ENCODE measurements at places on chromosomes 3 and 15.
A peak's percentile ranks its signal among the peaks of the same experiment; 100 is the strongest.

GRCh38 chr15:31228980-31229826, 97.4 kb upstream of the KLF13 start:
- no peak for DNase-seq

DNA sequence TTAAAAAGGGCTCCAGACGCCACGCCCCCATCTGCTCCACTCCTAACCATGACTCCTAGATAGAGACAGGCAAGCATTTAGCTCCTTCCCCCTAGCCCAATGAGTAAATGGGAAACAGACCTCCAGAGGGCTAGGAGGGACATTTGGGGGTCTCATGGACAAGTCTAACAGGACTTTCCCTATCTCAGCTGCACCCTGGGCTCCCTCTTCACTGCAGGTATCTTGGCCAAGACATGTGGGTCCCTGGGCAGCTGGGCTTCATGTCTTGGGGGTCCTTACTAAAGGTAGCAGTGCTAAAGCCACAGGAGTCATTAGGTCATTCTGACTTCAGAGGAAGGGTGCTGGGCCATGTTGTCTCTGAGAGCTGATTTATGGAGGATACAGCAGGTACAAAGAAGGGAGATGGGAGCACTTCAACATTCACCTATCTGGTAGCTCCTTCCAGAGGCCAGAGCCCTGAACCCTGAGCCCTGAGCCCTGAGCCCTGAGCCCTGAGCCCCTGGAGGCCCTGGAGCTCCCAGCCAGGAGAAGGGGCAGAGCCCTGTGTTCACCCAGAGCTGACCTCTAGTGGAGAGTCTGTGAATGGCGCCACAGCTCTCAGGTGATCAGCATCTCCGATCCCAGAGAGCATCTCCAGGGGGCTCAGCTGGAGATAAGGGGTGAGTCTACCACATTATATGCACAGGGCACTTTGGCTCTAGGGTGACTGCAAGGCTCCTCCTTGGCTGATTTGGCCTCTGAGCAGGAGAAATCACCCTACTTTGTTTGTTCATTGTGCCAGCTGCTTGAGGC, 40.1 kb upstream of the EPHB1 start:
- no peak for DNase-seq

DNA sequence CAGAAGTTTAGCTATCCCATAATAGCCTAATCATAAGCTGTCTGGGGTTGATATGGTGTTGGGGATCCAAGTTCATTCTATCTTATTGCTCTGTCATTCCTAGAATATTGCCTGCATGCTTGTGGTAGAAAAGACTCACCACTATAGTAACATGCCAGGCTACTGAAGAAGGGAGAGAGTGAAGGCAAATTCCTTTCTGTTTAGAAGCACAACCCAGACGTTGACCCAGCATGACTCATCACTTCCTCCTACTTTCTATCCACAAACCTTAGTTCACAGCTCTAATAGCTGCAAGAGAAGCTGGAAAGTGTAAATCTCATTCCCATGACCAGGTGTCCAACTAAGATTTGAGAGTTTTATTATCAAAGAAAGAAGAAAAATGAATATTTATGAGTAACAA, 57.8 kb upstream of the NMD3 start:
- DNase-seq: no peak

DNA sequence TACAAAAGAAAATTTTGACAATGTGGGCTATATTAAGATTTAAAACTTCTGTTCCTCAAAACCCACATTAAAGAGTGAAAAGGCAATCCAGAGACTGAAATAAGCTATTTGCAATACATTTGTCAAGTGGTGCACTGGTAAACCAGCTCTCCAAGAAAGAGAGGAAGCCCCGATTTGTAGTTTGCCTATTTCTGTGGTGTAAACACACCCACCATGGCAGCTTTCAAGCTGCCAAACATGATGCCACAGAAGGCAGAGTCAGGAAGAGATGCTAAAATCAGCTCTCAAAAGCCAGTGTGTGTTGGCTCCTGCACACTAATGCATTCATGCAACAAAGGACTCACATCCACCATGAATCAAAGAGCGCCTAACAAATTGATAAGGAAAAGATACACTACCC, 17.5 kb downstream of the RFTN1 start:
- no peak for DNase-seq

GRCh38 chr3:185549122-185549521, 3.3 kb downstream of the LIPH start:
- no peak for DNase-seq

DNA sequence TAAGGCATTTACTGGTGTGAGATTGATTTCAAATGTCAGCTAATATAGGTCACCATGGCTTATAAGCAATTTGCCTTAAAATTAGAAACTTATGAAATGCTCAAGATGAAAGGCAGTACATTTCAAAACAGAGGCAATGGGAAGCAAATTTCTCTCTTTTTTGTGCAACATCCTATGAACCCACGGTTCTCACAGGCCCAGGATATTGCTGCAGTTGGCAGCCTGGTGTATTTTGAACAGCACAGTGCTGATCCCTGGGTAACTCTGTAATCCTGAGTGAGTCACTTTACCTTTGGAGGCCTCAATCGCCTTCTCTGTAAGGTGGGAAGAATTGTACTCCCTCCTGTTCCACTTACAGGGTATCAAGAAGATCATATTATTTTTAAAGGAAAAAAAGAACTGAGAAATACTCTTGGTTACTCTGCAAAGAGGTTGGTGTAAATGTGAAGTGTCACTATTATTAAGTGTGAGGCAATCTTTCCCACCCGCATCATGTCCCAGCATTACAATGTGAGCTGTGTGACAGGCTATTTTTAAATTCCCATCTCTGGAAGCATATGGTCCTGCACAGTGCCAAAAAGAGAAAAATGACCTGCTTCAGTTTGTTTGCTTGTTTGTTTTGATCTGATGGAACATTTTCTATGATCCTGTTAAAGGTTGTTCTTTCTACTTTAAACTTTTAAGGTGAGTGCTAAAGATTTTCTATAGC, 190.1 kb upstream of the LPP start:
- no peak for DNase-seq

DNA sequence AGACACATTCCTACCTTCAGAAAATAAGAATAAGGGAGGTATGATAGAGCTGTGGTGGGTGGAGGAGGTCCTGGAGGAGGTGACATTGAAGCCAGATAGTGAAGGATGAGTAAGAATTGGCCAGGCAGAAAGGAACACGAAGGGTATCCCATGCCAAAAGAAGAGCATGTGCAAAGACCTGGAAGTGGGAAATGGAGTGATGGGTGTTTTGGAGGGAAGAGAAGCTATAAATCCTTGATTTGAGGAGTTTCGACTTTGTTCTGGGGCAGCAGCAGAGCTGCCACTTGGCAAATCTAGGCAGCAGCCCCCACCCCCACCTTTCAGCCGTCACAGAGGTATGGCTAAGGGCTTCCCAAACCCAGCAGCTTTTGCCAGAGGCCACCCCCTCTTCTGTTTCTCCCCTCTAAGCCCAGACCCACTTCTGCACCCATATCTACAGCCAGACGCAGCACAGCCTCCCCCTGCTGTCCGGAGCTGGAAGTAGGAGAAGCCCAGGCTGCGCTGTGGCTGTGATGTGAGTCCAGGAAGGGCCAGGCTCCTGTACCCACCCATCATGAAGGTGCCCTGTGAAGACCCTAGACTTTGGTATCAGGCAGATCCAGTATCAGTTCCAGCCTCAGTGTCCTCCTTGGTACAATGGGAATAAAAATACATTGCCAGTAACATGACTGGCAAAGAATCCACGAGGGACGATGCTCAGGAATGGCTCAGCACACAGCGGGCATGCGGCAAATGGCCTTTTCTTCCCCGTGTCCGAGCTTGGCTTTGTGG, 188.7 kb upstream of the LINGO1 start:
- no peak for DNase-seq

- peak; percentile 80 for DNase-seq
These were observed 64.6 kb downstream of the CRTC3 start for GRCh38 chr15:90594301-90594738.

DNA sequence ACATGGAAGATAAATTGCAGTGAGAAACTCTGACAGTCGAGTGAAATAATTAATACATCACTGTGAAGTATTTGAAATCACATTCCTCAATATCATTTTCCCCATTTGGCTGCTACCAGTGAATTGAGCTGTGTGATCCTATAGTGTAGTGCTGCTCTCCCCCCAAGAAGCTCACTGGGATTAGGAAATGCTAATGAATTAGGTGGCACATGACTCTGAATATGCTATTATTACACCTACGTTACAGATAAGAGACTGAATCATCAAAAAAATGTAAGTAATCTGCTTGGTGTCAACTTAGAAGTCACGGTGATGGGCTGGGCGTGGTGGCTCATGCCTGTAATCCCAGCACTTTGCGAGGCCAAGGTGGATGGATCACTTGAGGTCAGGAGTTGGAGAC, 34.7 kb upstream of the SYNM start:
- DNase-seq: no peak

GRCh38 chr3:65879372-65879771, 159.3 kb downstream of the MAGI1 start:
- no peak for DNase-seq

GRCh38 chr3:19342389-19342788, 194.1 kb downstream of the KCNH8 start:
- DNase-seq: no peak

- DNase-seq: no peak
These were observed 23.8 kb downstream of the METTL6 start for GRCh38 chr3:15403495-15403894.

DNA sequence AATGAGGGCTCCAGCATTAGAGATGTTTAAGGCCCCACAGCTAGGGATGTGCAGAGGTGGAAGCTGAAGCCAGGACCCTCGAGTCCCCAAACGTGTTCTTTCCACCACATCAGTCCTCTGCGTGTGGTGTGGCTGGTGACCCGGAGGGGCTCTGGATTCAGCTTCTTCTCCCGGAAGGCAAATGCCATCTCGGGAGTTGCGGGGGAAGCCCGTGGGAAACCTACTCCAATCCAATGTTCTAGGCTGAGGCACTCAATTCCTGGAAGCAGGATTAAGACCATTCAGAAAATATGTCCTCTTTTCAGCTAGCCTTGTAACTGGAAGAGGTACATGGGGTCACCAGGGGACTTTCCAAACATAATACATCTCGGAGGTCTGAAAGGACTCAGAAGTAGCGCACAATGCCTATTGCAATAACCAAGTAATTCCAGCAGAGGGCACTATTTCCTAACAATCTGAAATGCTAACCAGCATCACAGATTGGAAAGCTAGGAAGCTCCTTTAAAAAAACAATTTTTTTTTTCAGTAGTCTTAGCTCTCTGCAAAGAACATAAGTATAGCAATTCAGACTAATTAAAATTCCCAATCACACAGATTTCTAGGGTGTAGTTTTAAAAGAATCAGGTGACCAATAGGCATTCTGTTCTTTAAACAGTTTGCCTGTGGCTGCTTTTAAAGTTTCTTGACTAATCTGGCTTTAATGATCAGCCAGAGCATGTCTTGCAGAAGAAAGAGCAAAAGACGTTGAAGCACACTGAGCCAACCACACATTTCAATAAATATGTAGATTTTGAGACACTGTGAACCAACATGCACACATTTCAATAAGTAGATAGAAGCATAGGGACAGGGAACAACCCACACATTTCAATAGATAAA, 36.1 kb downstream of the BNC1 start:
- no peak for DNase-seq

GRCh38 chr3:35965908-35966307, 326.6 kb downstream of the ARPP21 start:
- no peak for DNase-seq

- no peak for DNase-seq
These were observed 491 bp upstream of the ZNF774 start for GRCh38 chr15:90351479-90352106.

- peak; percentile 5 for DNase-seq
These were observed 976 bp downstream of the ABHD17C start for GRCh38 chr15:80695911-80696661.

- no peak for DNase-seq
These were observed 57.8 kb upstream of the C15orf39 start for GRCh38 chr15:75143738-75144334.

DNA sequence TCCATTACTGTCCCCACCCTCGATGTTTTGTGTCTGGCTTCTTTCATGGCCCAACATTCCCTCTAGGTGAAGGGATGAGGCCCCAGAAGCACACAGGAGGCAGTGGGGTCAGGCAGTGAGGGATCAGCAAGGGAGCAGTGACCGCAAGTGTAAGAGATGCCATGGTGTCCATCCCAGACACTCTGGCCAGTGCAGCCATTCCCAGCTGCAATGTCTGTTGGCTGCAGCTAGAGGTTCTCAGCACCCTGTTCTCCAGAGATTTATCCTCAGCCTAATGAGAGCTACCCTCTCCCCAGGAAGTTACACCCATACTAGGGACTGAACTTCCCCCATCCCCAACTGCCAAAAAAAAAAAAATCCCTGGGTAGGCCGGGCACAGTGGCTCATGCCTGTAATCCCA, 40.2 kb downstream of the TRANK1 start:
- no peak for DNase-seq

DNA sequence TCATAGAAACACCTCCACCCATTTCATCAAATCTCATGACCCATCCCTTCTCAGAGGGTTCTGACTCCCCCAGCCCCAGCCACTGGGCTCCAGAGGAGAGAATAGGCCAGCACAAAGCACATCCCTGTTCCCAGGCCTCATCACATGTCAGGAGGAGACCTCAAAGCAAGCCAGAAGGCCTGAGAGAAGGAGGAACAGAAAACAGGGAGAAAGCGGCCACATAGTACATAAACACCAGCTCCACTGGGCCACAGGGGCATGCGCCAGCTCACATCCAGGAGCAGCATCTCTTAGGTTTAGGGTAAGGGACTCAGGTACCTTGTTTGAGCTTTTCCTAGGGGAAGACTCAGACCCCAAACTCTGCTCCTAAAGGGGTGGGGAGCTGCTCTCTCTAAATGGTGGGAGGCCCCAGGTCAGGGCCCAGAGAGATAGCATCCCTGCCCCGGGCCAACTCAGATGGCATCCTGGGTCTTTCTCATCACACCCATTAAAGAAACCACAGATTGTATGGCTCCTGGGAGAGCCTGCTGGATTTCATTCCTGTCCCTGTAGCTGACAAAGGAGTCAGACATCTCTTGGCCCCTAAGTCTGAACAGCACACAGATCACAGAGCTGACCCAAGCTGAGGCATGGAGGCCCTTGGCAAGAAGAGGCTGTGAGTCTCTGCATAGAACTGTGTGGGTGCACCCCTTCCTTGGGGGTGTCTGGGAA, 2.5 kb downstream of the SHF start:
- no peak for DNase-seq

- DNase-seq: no peak
These were observed 102.0 kb downstream of the GTPBP8 start for GRCh38 chr3:113092746-113093145.

- DNase-seq: no peak
These were observed 35.1 kb upstream of the EIF3J start for GRCh38 chr15:44501768-44502366.

DNA sequence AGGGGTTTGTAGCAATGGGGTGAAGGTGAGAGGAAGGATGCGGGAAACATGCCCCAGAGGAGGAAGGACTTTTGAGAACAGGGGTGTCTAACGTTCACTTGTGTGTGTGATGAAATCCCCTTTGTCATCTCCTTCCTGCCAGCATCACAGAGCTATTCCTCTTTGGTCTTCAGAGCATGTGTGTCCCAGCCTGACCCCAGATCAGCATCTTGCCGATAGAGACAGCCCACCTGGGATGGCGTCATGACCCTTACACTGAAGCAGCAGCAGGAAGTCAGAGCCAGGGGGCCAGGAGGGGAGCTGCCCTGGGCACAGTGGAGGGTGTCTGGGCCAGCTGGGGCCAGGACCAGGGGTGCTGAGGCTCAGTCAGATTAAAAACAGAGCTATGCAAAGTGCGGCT, 29.9 kb upstream of the GRIP2 start:
- DNase-seq: no peak

All from stimulated activated naive CD4-positive, alpha-beta T cell treated with Interleukin-2 at 50 U/mL for 16 hours (primary cell).